Activated CD4-positive, CD25-positive, alpha-beta regulatory T cell (primary cell): ENCODE measurements at places on chromosomes 6 and 20.
A peak's percentile ranks its signal among the peaks of the same experiment; 100 is the strongest.

DNA sequence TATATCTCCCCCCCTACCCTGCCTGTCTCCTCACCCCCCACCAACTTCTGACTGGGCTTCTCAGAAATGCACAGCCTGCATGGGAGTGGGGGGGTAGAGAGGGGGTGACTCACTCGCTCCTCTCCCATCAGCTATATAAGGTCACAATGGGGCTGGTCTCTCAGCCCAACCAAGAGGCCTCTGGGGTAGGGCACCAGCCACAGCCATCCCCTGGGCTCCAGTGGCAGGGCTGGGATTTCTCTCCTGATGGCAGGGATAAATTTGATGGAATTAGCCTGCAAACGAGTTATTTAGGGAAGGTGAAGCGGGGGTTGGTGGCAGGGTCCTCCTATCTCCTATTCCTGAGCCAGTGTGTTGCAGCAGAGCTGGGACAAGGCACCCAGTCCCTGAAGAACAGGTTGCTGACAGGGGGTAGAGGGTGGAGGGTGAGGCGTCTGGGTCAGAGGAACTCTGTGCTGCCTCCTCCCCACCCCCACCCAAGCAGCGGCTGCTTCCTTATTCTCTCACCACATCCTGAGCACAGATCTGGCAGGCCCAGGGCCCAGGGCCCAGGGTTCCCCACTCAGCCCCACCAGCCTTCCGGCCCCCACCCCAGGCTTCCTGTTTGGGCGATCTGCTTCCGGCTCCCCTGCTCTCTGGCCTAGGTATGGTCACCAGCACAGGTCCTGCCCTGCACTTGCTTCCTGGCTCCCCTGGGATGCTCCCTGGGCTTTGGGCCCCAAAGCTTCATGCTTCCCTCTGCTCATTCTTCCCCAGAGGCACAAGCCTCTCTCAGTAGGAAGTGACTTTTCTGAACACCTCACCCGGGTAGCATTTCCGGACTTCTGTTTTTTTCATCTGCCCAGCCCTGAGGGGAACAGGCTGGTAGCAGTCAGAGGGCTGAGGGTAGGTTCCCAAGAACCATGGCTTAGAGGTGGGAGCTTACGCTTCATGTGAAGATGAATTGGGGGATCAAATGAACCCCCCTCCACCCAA lies 4.0 kb downstream of the PPP1R18 start:
- peak; percentile 52 for DNase-seq

DNA sequence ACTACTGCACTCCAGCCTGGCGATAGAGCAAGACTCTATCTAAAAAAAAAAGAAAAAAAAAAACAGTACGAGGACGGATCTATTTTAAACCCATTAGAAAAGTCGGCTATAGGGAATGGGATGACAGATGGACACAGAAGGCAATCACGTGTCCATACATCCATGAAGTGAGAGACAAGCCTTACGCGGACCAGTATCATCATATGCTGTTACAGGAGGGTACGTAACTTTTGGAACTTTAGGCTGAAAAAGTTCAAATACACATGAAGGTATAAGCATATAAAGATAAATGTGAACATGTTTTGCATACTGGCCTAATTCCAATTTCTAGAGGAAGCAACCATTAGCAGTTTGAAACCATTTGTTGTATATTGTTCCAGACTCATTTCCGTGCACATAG lies 109.8 kb upstream of the EXOC2 start:
- DNase-seq = no peak

GRCh38 chr20:1274485-1275311 lies 8.6 kb downstream of the SNPH start:
- no peak for DNase-seq

- no peak for DNase-seq
These were observed 912 bp upstream of the SENP6 start for GRCh38 chr6:75600768-75601167.

GRCh38 chr6:136228814-136229213 lies 21.3 kb downstream of the MTFR2 start:
- DNase-seq = no peak

GRCh38 chr20:11776687-11777086 lies 141.0 kb upstream of the BTBD3 start:
- no peak for DNase-seq

DNA sequence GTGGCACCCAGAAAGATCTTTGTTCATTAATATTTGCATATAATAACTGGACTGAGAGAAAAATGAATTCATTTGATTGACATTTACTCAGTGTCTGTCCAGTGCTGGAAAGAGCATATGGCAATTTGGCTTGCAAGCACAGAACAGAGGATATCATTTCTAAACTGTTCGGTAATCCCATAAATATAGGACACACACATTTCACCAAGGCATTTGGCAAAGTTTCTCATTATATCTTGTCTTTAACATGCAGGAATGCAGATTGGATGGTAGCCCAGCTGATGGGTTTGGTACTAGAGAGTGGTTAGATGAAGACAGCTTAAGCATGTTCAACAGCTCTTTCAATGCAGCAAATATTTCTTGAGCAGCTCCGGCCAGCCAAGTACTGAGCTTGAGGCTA lies 259.2 kb downstream of the PRKN start:
- no peak for DNase-seq

GRCh38 chr6:155287762-155288161 lies 23.9 kb downstream of the CLDN20 start:
- DNase-seq = no peak

DNA sequence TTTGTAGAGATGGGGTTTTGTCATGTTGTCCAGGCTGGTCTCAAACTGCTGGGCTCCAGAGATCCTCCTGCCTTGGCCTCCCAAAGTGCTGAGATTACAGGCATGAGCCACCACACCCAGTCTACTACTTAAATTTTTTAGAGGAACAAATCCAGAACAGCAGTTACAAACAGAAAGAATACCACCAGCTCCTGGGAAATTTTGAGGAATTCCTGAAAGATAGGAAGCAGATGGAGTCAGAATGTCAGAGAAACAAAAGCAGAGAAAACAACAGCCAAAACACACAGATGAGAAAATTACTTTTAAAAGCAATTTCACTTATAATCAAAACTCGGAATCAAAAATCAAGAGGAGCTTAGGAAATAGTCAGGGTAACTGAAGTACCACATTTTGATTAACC lies 543.3 kb upstream of the MARCKS start:
- no peak for DNase-seq

DNA sequence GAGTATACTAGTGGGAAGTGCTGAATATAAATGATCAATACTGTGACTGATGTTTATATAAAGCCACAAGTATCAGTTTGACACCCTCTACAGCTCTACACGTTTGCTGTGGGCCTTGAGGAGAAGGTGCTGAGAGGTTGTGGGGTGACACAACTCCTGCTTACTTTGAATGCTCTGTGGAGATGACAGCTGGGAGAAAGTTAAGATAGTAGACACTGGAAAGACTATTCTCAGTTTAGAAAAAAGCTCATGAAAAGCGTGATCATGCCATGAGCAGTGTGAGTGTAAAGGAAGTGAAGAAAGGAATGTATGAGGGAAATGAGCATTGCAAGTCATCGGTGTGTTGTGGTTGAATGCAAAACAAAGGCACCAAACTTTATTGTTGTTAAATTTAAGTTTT lies 215.8 kb downstream of the UTRN start:
- DNase-seq = no peak

DNA sequence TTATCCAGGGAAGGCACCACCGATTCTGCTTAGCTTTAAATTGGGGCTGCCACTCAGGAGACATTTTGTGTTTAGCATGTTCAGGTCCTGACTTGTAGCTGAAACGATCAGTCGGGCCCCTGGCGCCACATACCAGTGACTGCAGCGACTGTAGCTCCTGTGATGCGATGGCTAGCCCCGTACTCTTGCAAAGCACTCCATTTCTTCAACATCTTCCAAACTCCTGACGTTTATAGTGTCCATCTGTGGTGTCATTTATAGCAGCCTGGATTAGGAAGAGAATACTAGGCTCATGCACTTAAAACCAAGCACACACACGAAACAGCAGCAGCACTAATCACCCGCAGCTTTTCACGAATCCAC lies 13.0 kb downstream of the POU3F2 start:
- DNase-seq = no peak

- DNase-seq = no peak
These were observed 58.2 kb upstream of the NAA20 start for GRCh38 chr20:19958928-19959327.

DNA sequence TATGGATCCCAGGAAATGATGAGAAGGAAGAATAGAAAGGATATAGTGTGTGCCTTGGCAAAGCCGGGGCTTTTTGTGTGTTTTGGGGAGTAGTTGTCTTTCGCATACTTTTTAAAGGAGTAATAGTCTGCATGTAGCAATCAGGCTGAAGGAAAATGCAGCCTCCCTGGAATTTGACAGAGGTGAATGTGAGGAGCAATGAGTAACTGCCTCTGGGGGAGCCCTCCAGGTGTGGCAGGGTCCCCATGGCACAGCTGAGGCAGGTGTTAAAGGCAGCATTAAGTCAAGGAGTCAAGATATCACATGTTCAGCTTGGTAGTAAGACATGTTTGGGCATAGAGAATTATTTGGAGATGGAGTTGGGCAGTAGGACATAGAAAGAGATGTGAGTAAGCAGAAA lies 203.1 kb downstream of the C6orf118 start:
- no peak for DNase-seq

GRCh38 chr6:3510617-3511016 lies 53.8 kb upstream of the SLC22A23 start:
- DNase-seq = no peak

- DNase-seq = no peak
These were observed 96.3 kb downstream of the PRDM1 start for GRCh38 chr6:106182455-106182854.

- DNase-seq = no peak
These were observed 14.4 kb downstream of the EXOC2 start for GRCh38 chr6:678520-678919.

DNA sequence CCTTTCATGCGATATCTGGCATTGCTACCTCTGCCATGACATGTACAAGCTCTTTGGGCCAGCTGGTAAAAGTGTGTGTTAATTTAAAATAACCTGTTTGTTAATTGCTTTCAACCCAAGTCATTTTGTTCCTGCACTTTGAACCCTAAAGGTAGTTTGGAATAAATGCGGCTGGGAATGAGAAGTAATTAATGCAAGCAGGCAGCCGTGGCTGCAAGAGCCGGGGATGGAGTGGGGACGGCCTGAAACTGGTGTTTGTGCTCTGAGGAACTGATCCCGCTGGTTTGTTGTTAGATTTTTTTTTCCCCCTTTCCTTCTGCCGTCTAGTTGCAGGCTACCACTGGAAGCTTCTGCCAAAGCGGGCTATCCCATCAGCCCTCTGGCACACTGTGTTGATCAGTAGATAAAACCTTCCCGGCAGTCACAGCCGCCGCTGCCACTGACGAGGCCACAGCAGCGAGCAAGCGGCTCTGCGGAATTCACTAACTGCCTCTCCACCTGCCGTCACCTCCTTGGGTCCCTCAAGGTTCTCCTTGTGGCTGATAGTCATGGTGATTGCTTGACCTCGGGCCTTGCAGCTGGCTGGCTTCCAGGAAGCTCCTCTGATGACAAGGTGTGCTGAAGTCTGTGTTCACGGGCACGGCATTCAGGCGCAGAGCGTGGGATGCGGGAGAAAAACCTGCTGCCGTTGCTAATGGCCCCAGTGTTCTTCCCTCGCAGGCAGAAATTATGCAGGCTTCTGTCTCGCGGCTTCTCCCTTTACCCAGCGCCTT lies 315.9 kb downstream of the TFAP2A start:
- DNase-seq = no peak

DNA sequence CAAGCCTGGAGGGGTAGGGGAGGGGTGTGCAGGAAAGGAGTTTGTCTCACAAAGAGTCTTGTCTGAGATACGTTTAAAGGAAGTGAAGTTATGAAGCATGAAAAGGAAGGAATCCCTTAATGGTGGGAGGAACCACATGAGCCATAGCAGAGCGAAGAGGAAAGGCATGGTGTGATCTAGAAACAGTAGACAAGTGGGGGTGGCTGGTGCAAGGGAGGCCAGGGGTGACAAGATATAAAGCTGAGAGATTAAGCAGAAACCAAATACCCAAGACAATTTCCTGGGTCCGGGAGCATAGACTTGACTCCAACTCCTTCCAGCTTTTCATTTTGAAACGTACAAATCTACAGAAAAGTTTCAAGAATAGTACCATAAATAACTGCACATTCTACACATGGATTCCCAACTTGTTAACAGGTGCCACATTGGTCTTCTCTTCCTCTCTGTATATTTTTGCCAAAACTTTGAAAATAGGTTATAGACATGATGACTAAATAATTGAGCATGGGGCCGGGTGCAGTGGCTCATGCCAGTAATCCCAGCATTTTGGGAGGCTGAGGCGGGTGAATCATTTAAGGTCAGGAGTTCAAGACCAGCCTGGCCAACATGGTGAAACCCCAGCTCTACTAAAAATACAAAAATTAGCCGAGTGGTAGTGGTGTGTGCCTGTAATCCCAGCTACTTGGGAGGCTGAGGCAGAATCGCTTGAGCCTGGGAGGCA lies 211.6 kb downstream of the SLC24A3 start:
- no peak for DNase-seq

- DNase-seq = no peak
These were observed 75.5 kb upstream of the CCDC167 start for GRCh38 chr6:37575221-37575620.

GRCh38 chr6:27161946-27162603 lies 85.4 kb upstream of the PRSS16 start:
- DNase-seq = no peak

- no peak for DNase-seq
These were observed 45.1 kb downstream of the CEP85L start for GRCh38 chr6:118606268-118606667.

- no peak for DNase-seq
These were observed 5.9 kb upstream of the TCEA2 start for GRCh38 chr20:64056889-64057627.

DNA sequence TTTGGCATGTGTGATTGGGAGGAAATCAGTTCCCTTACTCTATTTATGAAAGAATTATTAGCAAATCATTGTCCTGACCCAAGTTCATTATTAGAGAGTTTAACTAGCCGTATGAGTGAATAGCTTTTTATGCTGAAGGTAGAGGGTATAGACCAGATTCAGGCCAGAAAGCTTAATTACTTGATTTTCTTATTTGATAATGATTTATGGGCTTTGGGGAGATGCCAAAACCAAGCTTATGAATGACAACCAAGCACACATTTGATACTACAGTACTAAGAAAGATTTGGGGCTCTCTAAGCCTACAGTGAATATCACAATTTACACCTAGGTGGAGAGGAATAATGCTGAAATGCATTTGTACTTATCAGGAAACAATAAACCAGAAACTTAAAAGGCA lies 193.2 kb downstream of the ARHGAP18 start:
- no peak for DNase-seq

DNA sequence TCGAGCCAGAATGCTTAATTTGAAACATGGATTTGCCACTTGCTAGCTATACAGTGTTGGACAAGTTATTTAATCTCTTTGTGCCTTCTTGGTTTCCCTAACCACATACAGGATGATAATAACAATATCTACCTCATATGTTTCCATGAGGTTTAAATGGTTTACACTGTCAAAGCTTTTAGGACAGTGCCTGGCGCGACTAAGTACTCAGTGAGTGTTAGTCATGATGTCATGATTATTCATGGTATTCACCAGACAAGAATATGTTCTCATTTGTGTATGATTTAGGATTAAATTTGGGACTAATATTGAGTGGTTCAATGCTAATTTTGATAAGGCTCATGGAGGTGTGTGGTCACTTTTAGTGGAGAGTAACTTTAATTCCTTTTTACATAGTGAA lies 167.4 kb downstream of the EYA4 start:
- DNase-seq = no peak

GRCh38 chr6:154815938-154816820 lies 83.0 kb downstream of the SCAF8 start:
- no peak for DNase-seq

- DNase-seq = no peak
These were observed 24.3 kb upstream of the FLRT3 start for GRCh38 chr20:14361509-14362345.
